Hematopoietic multipotent progenitor cell (in vitro differentiated cells): ENCODE measurements at places on chromosomes 12 and 14.

DNA sequence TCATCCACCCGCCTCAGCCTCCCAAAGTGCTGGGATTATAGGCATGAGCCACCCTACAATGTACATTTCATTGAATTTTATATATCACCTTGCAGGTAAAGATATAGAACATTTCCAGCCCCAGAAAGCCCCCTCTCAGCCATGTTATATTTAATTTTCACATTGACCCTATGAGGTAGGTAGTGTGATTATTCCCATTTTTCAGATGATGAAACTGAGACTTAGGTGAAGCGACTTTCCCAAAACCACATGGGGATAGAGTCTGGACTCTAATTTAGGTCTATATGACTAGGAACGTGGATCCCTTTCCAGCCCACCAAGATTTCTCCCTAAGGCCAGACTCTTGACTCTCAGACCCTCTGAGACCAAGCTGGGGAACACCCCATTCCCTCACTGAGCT is 15.7 kb upstream of the POP5 start:
- DNase-seq: no peak

DNA sequence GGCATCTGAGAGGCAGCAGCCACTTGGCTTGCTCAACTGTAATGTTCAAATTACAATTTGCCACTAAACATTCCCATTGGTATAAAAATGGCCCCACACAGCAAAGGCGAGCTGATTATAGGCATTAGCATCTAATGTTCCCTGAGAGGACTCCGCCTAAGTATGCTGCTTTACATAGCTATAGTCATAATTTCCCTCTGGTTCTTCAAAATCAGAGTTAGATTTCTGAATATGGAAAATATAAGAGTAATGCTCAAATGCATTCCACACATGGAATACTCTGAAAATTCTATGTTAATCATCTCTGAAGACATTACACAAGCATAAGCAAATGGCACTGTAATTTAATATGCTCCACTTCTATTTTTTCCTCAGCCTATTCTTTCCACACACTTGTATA is 83.7 kb upstream of the BTG1 start:
- DNase-seq: no peak

DNA sequence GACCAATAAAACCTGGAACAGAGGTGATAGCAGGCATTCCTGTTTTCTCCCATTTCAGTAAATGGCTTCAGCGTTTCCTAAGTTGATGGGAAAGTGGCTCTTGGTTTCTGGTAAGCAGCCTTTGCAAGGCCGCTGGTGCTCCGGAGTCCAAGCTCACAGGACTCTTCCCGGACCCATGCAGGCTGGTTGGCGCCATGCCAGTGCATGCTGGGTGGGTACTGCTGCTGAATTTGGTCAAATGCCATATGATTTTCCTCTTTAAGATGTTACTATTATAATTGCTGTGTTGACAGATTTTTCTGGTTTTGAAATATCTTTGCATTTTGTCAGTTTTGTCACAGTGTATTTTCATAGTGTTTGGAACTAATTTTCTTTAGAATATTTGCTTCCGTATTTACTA is 27.7 kb downstream of the PPP2R5C start:
- no peak for DNase-seq

DNA sequence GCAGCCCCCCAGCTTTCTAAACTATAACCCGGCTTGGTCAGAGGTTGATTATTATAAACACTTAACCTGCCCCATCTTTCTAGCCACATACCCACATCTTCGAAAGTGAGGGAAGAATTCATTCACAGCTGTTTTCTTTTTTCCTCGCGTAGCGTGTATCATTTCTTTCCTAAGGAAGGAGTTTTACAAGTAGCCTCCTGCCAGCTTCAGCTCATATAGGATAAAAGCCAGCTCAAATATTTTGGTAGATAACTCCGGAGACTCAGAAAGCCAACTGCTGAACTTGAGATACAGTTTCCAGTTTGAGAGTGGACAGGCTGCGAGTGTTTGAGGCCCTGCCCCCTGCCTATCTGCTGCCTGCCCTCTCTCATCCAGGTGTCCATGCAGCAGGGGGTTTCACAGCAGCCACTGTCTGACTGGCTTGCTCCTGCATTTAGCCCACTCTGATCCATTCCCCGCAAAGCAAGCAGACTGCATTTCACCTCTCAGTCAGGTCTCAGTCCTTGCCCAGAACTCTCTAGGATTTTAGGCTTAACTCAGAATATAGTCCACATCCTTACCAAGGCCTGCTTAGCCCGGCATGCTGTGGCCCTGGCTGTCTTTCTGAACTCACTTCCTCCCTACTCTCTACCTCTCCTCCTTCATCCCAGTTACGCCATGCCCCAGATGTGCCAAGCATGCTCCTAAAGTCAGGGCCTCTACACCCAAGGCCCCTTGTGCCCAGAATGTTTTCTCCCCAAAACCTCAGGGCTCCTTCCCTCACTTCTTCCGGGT is 46.9 kb downstream of the EVL start:
- no peak for DNase-seq

GRCh38 chr14:49598189-49598484 is 603 bp upstream of the LRR1 start:
- DNase-seq: no peak

GRCh38 chr14:99729991-99730875 is 46.1 kb downstream of the CYP46A1 start:
- peak; percentile 51 for DNase-seq

DNA sequence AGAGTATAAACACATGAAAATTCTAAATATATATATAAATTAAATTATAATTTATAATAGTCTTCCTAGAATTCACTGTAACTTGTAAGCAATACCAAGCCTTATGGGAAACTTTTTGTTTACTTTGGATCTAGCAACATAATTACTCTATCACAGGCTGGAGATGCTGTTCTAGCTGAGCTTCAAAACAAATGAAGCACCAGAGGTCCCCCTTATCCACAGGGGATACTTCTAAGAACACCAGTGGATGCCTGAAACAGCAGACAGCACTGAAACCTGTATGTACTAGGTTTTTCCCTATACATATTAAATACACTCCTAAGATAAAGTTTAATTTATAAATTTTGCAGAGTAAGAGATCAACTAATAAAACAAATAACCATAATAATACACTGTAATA is 96.6 kb downstream of the CDK17 start:
- DNase-seq: no peak

- DNase-seq: no peak
These were observed 205.6 kb upstream of the RGS6 start for GRCh38 chr14:71726580-71727021.
